ENCODE measurements at places on chromosomes 3 and 15.

DNA sequence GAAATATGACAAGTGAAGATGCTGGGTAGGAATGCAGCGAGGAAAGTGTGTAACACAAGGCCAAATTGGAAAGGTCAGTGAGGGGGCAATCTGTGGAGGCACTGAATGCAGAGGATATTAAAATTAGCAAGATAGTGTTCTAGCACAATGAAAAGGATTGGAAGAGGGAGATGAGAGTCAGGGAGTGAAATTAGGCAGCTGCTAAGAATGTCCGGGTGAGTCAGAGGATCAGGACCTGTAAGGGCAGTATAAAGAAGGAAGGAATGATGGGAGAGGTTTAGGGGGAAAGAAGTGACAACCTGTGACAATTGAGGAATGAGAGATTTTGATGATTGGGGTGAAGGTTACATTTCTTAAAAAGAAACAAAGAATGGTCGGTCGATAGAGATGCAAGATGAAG, 103.5 kb downstream of the UBE3A start:
- no peak for DNase-seq

GRCh38 chr3:27134171-27134796, 234.9 kb downstream of the NEK10 start:
- peak; percentile 72 for DNase-seq

GRCh38 chr3:53026382-53027162, 19.3 kb downstream of the SFMBT1 start:
- no peak for DNase-seq

GRCh38 chr3:134056464-134056891, 26.8 kb upstream of the SLCO2A1 start:
- DNase-seq = no peak

DNA sequence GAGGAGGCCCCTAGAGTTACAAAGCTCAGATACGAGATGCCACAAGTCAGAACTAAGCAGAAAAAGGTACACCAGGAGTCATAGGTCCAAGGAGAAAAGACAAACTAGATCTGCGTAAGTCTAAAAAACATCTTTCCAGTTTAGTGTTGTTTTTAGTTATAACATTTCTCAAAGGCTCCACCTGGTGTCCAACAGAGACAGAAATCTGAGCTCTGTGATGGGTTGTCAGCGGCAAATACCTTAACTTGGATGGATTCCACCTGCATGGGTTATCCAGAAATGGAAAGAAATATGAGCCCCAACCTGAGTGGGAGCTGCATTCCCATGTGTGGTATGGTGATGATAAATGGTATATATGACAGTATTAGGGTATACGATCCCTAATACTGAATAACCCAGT, 238.6 kb upstream of the CHRM5 start:
- no peak for DNase-seq

- DNase-seq = peak; percentile 71
These were observed at the start of gene TBC1D2B for GRCh38 chr15:78077053-78077870. TBC1D2B (minus strand) TSS chr15:78077711; CDS start chr15:78077652, 59 bp downstream.

DNA sequence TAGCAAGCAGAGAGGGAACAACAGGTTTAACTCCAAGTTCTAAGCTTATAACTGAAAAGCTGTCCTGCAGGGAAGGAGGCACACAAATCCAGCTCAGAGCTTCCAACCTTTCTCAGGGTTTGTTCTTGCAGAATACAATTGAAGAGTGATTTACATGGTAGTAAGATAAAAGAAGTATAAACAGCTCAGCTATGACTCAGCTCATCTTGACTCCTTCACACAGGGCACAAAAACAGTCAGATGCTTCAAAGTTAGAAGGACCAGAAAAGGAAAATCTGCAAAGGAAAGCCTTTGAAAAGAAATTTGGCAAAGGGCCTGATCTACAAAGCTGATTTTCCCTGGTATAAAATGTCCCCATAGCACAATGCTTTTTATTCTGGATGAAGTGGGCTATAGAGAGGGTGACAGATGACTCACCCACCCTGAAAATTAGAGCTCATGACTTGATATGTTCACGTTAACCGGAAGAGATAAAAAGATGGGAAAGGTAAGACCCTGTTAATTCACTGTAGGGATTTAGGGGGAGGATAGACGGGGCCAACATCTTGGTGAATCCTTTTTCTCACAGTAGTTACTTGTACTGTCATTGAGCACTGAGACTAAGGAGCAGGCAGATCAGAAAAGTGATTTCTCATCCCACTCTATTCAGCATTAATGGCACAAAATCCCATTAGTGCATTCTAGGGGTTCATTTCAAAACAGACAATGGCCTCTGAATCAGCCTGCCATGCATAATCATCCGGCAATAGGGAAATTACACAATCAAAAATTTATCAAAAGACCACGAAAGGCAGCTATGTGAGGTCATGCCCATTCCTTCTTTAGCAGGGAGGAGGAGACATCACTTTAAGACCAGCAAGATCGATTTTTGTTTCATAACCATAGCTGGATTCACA, 143.5 kb downstream of the GAP43 start:
- no peak for DNase-seq

- DNase-seq = peak; percentile 82
These were observed 50.9 kb downstream of the MYL3 start for GRCh38 chr3:46812237-46812791.

GRCh38 chr3:98917608-98918007, 16.1 kb upstream of the DCBLD2 start:
- DNase-seq = no peak

- DNase-seq = no peak
These were observed 20.4 kb downstream of the BMF start for GRCh38 chr15:40087991-40088928.

DNA sequence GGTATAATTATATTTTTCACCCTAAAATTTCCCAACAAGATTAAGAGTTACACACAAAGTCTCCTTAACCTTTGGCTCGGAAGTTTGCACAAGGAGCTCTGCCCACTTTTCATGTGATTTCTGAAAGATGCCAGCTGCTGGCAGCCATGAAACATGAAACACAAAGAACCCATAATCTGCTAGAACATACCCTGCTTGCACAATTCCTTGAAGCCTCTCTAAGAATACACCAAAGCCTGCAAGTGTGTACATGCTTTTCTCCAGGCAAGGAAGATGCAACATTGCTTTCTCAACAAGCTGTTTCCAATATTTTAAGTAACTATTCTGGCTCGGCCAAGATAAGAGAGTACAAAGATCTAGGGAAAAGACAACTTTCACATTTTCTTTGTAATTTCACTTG, 182.0 kb upstream of the WNT5A start:
- DNase-seq = no peak

- DNase-seq = no peak
These were observed 43.1 kb downstream of the FSTL1 start for GRCh38 chr3:120407508-120408287.

GRCh38 chr3:100522125-100522524, 29.7 kb downstream of the TMEM45A start:
- no peak for DNase-seq

DNA sequence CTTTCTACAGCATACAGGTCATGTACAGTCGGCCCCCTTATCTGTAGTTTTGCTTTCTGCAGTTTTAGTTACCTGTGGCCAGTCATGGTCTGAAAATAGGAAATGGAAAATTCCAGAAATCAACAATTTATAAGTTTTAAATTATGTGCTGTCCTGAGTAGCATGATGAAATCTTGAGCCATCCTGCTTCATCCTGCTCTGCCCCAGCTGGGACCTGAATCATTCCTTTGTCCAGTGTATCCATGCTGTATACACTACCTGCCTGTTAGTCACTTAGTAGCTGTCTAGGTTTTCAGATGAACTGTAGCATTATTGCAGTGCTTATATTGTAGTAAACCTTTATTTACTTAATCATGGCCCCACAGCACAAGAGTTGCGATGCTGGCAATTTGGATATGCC, 44.8 kb downstream of the AP4E1 start:
- DNase-seq = no peak

DNA sequence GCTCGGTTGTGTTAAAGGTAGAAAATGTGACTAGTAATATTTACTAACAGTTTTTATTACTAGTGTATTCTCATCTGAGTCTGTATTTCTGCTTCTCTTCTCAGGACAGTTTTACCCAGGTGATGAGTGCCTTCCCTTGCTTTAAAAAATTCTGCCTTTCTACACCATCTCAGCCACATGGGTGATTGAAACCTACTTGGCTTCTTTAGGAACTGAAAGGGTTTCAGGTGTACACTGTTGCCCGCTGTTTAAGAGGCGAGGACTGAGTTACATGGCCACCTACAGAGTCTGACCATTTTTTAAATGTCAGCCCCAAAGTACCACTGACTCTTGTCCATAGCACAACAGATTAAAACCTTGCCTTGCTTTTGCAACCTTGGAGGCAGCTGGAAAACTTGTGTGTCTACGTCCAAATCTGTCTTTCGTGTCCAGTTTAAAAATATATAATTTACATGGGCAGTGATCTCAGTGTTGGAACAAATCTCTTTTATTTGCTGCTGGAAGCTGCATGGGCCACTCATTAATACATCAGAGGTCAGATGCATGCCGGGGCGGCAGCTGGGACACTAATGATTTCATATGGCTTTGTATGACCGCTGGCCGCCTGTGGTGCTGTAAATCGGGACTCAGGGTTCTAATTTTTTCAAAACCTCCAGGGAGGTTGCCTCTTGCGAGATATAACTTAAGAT, 44.6 kb downstream of the TRIM71 start:
- peak; percentile 31 for DNase-seq

GRCh38 chr3:124696006-124696405, 34.2 kb upstream of the UMPS start:
- DNase-seq = no peak

GRCh38 chr3:161171113-161171512, 50.0 kb upstream of the NMD3 start:
- DNase-seq = peak; percentile 16

- DNase-seq = peak; percentile 77
These were observed 3.9 kb upstream of the TLE3 start for GRCh38 chr15:70101459-70102113.

DNA sequence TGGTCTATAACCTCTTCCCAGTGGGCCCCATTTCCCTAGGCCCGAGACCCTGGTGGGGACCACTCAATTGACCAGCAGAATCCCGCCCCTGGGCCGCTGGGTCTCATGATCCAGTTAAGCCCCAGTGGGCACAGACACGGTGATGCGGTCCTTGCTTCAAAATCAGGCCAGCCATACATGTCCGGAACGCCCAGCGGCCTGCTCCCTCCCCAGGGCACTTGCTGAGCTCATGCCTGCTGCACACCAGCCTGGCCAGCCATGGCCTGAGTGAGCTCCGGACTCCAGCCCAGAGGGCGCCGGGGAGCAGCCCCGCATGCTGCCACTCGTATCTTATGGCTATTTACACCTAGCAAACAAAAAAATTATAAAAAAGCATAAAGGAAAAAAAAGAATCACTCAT, 34.4 kb upstream of the IQSEC1 start:
- DNase-seq = peak; percentile 11

- no peak for DNase-seq
These were observed 17.8 kb downstream of the TPRA1 start for GRCh38 chr3:127572735-127573134.

DNA sequence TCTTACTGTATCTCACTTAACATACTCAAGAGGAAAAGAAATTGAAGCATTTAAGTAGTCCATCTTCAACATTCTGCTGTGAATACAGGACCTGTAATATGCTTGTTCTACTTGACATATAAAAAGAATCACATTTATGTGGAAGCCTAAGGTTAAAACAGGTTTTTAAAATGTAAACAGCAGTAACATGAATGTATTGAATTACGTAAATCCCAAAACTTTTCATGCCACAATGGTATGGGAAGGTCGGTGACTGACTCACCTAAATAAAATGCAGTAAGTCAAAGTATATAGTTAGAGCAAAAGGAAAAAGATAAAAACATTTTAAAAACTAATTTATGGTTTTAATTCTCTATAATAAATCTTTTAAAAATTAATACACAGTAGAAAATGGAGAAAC, 115.7 kb upstream of the TJP1 start:
- no peak for DNase-seq

GRCh38 chr3:79405183-79405582, 362.6 kb downstream of the ROBO1 start:
- no peak for DNase-seq

- no peak for DNase-seq
These were observed 64.8 kb upstream of the ABHD2 start for GRCh38 chr15:89023311-89023961.

DNA sequence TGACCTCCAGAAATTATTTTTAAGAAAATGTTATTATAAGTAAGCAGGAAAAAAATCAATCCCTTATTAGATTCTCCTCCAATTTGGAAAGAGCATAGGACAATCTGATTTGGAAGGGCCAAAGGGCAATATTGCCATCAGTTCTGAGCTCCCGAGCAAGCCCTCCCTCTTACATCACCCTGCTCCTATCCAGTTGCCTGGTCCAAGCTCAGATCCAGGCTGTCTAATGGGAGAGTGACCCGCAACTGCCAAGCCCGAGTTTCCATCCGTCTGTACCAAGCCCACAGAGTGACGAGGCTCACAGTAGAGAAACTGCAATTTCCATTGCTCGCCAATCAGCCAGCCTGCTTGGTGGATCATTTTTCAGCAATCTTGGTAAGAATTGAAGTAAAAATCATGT, 187.7 kb downstream of the MEX3B start:
- DNase-seq = peak; percentile 44

- no peak for DNase-seq
These were observed 74.3 kb upstream of the P2RY1 start for GRCh38 chr3:152760591-152760990.

- DNase-seq = no peak
These were observed 30.4 kb downstream of the UBE3A start for GRCh38 chr15:25408428-25408827.

DNA sequence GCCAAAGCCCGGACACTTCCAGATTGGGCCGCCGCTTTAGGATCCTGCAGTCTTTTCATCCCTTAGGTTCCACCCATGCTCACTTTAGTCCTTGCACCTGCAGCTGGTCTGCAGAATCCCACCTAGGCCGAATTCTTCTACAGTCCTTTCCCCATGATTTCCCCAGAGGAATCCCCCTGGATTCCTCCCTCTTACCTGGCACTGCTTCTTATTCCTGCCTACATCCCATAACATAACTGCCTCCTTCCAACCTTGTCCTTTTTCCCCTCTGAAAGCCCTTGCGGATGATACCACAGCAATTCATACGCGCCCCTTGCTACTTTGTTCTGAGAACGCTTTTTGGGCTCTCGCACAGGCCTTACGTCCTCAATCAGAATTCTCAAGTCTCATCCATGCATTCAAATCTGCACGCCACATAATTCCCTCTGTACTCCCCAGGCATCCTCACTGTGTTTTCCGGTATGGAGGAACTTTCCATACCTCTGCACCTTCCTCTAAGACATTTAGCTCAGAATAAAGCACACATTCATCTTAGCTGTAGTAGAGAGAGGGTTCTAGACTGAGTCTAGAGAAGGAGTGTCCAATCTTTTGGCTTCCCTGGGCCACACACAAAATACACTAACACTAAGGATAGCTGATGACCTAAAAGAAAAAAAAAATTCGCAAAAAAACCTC, 619 bp downstream of the EIF2AK4 start:
- peak; percentile 28 for DNase-seq
